Suprapubic skin (tissue), 4 donors: ENCODE measurements at places on chromosomes 6 and 20.

- DNase-seq, result no peak
These were observed 728.9 kb upstream of the GJE1 start for GRCh38 chr6:141403827-141404226.

- no peak for DNase-seq
These were observed 22.0 kb upstream of the VSTM2L start for GRCh38 chr20:37880726-37881591.

GRCh38 chr6:37209461-37210205, 39.7 kb downstream of the PIM1 start:
- no peak for DNase-seq

GRCh38 chr6:7649037-7649810, 59.2 kb downstream of the SNRNP48 start:
- no peak for DNase-seq

- DNase-seq, result no peak
These were observed 840 bp upstream of the LY86 start for GRCh38 chr6:6587696-6588063.

DNA sequence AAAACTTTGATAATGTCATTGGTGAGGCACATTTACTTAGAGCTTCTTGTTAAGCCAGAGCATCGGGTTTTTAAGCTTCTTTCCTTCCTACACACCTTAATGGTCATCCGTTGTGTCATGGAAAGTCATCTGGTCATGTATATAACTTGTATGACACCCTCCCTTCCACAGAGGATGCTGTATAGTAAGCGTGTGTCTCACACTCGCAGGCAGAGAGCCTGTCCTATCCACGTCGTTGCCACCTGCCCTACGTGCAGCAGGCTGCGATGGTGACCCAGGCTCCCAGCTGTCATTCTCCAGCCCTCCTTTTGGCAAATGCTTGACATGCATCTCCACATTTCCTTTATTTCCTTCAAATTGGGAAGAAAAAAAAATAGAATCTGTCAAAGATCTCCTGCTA, 85.6 kb downstream of the MYB start:
- DNase-seq, result no peak

GRCh38 chr6:47428746-47429664, 48.6 kb upstream of the CD2AP start:
- no peak for DNase-seq

DNA sequence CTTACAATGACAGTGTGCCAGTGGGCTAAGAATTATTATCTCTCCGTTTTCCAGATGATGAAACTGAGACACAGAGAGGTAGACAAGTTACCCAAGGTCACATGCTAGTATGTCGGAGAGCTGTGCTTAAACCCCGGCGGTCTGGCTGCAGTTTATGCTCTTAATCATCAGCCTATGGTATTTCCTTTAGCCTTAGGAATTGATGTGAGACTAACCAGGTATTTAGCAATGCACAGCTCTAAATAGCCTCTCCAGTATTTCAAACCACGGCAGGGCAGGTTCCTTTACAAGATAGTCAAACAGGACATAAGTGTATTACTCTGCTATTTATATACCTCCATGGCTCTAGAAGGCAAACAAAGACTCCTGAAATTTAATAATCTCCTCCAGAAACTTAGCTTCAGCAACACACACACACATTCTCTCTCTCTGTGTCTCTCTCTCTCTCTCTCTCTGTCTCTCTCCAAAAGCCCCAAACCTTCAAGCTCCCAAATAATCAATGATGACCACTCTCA, 142.0 kb upstream of the ZNF217 start:
- no peak for DNase-seq

GRCh38 chr6:139091826-139092225, 43.1 kb upstream of the HECA start:
- no peak for DNase-seq

DNA sequence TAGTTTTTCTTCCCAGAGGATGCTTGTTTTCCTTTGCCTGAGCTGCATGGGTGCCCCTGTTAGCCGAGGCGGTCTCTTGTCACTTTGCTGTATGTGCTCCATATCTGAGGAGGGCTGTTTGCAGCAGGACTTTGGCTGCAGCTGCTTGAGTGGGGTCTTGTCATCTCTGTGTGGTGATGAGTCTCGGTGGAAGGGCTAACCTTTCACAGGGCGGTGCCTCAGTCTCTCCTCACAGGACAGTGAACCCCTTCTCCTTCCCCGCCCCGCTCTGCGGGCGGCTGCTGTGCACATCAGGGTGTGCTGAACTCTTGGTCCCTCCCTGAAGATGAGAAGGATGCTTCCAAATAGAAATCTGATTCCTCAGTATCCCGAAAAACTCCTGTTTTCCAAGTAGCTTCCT, 75.1 kb downstream of the SYNJ2 start:
- no peak for DNase-seq

GRCh38 chr20:15673206-15673605, 900.0 kb downstream of the KIF16B start:
- no peak for DNase-seq

DNA sequence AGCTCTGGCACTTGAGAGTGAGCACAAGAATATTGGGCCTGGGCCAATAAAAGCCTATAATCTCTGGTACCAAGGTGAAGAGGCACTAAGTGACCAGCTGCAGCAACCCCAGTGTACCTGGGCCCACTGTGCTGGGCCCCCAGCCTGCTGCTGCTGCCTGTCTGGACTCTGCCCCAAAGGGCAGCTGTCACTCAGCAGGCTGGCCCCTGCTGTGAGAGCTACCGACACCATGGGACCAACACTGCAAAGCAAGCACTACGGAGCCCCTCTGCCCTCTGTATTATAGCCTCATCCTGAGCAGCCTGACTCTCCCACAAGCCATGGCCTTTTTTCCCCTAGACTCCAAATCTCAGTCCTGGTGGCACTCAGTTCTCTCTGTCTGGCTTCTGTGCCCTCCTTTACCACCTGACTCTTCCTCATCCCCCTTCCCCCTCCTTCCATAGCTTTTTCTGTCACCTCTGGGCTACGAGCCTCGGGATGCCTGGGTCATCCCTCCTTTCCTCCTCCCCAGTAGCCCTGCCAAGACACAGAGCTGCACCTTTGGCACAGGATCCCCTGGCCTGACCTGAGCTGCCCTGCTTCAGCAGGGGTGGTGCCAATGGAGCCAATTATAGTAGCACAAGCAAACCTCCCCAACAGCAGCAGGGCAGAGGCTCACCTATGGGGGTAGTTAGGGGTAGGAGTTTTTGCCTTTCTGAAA, 14.2 kb downstream of the RRP36 start:
- no peak for DNase-seq

- DNase-seq, result no peak
These were observed 36.2 kb upstream of the BAG2 start for GRCh38 chr6:57135885-57136284.

GRCh38 chr6:116370760-116371119, at the start of gene DSE:
DSE (plus strand) TSS chr6:116370947; CDS start chr6:116399251, 28,304 bp downstream.
- DNase-seq, result peak; percentile 90

DNA sequence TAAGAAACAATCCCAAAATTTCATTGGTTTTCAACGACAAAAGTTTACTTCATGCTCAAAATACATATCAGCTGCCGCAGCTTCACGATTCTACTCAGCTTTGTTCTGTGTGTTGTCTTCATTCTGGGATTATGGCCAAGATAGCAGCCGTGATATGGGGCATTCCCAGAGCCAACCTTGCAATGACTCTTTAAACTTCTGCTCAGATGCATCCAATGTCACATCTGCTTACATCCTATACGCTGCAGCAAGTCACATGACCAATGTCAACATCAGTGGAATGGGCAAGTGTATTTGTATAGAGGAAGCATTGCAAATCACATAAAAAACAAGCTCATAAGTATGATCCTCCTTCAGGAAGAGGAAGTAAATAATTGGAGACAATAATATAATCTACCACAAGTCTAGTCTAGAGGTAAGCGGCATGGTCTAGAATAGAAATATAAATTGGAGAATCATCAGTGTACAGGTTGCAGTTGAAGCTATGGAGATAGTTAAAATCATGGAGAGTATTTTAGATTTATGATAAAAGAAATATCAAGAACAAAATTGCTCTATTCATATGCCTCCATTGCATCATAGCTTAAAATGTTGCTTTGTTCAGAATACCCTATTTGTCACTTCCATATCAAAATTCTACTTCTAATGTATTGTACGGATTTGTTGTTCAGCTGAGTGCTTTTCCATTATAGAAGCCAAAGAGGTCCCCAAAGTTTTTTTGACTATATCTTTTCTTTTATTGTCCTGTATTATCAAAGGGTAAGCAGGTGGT, 7.2 kb upstream of the C6orf141 start:
- no peak for DNase-seq

DNA sequence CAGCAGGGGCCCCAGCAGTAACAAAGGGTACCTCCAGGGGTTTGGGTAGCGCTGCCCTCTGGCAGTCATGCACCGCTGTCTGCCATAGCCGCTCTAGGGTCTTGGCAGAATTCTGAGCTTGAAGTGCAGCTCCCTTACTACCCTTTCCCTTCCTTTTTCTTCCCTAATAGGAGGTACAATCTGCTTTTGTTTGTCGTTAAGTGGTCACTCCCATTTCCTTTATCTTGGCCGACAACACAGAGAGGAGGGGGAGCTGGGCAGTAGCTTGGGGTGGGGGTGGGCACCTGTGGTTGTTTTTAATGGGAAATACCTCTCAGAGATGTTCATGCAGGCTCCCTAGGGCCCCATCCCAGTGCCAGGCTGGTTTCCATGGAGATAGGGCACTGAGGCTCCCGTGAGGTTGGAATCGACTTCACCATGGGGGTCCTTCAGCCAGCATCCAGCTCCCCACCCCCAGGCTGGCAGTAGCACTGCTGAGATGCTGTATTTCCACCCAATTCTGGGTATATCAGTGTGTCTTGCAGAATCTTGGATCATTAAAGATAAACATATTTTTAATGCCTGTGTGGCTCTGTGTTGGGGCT, 18.6 kb downstream of the CCDC167 start:
- DNase-seq, result peak; percentile 43

DNA sequence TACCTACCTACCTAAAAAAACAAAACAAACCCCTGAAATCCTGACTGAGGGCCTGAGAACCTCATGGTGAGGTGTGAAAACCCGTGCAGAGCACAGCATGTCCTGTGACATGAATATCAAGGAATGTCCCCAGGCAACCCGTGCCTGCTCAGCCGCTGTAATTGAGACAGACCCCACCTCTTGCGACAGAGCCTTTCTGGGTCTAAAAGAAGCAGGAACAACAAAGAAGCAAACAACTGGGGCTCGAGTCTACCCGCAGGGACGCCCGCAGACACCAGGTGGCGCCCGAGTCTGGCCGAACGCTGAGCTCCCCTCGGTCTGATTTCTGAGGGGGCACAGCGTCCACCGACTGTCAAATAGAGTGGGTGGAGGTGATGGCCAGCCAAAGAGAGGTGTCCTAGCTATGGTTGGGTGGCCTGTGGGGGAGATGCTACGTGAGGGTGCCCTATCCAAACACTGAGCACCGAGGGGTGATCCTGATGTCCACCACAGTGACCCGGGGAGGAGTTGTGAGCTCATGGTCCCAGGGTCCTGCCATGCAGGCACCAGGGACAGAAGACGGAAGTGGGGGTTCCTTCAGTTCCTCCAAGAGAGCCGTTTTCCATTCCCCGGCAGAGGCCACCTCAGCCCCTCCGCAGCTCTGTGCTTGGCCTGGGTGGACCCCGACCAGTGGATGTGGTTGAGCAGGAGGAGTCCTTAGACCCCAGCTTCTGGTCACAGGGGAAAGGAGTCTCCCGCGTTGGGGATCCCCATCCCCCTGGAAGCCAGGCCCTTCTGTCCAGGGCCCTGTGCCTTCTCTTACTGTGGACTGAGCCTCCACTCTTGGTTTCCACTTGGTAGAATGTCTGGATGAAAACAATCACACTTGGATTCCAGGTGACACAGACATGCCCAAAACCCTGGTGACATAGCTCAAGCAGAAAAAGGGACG, 268.2 kb downstream of the CDC5L start:
- DNase-seq, result peak; percentile 91

- no peak for DNase-seq
These were observed 38.0 kb downstream of the VGLL2 start for GRCh38 chr6:117303323-117303722.

GRCh38 chr6:82178077-82178758, 69.3 kb downstream of the IBTK start:
- no peak for DNase-seq

DNA sequence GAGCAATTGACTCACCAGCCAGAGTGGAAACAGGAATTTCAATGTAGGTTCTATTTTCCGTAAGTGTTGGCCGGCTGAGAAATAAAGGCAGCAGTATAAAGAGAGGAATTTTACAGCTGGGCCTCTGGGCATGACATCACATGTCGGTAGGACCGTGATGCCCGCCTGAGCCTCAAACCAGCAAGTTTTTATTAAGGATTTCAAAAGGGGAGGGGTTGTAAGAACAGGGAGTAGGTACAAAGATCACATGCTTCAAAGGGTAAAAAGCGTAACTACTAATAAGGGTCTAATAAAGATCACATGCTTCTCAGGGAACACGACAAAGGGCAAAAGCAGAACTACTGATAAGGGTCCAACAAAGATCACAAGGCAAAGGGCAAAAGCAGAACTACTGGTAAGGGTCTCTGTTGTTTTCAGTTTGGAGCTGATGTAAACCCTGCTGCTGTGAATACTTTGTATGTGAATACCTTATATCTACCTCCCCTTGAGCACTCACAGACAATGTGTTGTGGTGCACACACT, 9.0 kb upstream of the TULP4 start:
- DNase-seq, result no peak
